ENCODE measurements at places on chromosomes 13 and 19.

- no peak for DNase-seq
These were observed 8.9 kb upstream of the VSTM2B start for GRCh38 chr19:29516821-29517395.

DNA sequence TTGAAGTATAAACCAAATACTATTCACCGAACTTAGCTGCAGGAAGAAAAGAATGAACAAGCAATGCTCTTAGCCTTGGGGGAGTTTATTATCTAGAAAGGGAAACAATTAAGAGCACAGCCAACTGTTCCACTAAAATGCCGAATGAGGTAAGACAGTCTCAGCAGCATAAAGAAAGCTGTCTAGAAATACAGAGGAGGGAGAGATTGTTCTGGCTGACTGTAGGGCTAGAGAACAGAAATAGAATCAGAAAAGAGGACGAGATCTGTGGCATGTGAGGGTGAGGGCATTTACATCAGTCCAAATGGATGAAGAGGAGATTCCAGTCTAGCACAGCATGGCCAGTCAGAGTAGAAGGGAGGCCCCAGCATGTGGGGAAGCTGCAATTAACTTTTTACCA is 56.8 kb upstream of the TNFRSF19 start:
- no peak for DNase-seq

GRCh38 chr13:51222686-51223559 is 725 bp downstream of the FAM124A start:
- no peak for DNase-seq

DNA sequence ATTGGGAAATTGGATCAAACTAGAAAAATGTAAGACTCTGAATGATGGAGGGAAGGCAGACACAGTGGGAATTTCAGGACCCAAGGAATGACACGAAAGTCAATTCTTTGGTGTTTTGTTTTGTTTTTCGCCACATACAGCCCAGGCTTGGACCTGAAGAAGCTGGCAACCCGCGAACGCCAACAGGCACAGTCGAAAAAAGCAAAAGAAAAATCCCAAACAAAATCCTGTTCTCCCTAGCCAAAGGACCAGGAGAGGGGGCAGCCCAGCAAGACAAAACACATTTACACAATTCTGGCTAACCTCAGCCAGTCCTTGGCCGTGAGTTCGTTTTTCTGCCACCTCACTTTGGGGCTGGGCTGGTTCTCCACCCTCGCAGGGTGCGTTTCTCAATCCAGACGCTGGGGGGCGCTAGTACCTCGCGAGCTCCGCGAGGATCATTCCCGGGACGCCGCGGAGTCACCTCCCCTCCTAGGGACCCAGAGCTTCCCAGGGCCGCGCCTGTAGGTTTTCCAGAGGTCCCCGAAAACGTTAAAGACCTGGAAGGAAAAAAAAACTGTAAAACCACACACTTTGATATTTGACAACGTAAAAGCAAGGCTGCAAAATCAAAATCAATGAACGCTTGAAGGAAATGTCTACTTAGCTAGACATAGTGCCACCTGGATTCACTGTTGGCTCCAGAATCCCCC is 34.9 kb upstream of the TPM4 start:
- peak; percentile 75 for DNase-seq

DNA sequence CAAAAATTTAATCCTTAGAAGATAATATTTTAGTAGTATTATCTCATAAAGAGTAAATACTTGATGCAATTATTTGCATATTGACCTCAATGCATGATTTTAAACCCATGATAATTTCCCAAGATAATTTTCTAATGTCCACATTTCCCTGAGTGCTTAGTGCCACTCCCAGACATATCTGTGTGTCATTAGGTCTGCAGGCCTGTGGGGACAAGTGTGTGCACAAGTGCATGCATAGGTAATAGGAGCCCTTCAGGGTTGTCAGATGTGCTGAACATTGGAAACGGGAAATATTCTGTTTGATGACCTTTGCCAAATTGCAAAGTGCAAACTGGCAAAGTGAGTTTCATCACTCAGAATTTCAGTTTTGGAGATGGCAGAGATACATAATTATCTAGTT is 369.9 kb downstream of the KLF5 start:
- no peak for DNase-seq

- no peak for DNase-seq
These were observed 129.8 kb downstream of the DLEU7 start for GRCh38 chr13:50713523-50714248.

DNA sequence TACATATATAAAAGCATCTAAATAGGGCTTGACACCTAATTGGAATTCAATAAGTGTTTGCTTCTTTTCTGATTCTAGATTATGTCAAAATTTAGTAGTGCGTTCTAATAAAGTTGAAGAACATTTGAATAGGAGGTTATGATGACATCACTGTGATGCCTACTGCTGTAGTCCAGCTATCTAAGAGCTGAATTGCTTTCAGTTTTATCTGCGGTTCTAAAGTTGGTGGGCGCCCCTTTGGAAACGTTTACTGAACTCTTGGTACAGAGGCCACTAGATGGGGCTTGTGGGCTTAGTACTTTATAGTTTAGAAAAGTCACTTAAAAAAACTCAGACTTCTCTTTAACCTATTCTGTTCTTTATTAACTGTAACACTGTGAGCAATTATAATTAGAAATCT is 776.9 kb downstream of the GPC5 start:
- no peak for DNase-seq

DNA sequence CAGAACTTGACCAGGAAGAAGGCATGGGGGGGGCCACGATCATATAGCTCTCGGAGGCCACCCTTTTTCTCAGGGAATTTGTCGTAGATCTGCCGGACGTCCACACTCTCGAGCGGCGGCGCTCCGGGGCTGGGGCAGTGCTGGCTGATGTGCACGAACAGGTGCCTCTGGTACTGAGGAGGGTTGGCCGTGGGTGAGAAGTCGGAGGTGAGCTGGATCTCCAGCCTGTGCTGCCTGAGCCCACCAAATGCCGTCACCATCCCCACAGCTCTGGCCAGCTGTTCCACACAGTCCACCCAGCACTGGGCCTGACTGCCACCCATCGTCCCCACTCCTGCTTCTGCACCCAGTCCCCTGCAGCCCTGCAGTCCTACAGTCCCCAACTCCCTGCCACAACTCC is 12.0 kb downstream of the CD37 start:
- no peak for DNase-seq

DNA sequence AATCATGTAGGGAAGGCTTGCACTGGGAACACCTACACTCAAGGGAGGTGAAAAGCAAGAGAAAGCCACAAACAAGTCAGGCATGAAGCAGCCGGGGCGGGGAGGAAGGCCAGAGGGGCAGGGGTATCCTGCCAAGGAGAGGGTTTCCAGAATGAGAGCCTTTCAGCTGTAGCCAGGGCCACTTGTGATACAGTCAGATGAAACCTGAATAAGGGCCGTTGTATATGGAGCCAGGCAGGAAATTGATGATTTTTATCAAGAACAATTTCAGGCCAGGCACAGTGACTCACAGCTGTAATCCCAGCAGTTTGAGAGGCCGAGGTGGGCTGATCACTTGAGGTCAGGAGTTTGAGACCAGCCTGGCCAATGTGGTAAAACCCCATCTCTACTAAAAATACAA is 4.4 kb downstream of the TRPM4 start:
- DNase-seq, result no peak

- no peak for DNase-seq
These were observed 4.1 kb downstream of the MICOS13 start for GRCh38 chr19:5676105-5676771.

DNA sequence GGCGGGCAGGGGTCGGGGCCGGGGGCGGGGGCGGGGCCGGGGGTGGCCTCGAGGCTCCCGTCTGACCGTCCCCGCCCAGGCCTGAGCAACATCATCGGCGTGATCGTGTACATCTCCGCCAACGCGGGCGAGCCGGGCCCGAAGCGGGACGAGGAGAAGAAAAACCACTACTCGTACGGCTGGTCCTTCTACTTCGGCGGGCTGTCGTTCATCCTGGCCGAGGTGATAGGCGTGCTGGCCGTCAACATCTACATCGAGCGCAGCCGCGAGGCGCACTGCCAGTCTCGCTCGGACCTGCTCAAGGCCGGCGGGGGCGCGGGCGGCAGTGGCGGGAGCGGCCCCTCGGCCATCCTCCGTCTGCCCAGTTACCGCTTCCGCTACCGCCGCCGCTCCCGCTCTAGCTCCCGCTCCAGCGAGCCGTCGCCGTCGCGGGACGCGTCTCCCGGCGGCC is 9.4 kb upstream of the CACNG6 start:
- no peak for DNase-seq

- DNase-seq, result no peak
These were observed 4.1 kb upstream of the ZIC5 start for GRCh38 chr13:99975626-99976025.

GRCh38 chr13:31962731-31963370 is 68.7 kb upstream of the FRY start:
- no peak for DNase-seq

DNA sequence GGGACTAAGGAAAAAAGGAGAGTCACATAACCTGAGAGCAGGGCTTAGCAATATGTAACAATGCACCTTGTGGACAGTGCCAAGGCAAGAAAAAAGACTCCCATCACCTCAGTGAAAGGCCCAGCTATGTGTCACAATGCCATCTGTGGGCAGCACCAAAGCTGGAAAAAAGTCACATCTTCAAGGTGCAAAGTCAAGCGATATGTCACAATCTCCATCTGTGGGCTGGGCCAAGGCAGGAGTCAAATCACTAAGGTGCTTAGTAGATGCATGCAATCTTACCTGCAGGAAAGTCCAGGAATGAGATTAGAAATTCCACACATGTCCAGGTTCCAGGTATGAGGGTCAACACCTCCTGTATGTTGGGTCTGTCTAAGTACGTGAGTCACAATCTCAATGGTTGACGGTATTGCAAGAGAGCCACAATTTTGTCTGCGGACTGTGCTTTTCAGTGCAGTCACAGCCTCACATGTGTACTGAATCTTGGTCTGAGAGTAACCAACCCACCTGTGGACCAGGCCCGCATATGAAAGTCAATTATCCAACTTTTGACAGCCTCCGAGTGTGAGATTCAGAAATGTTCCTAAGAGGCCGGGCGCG is 14.8 kb upstream of the ZNF43 start:
- no peak for DNase-seq

DNA sequence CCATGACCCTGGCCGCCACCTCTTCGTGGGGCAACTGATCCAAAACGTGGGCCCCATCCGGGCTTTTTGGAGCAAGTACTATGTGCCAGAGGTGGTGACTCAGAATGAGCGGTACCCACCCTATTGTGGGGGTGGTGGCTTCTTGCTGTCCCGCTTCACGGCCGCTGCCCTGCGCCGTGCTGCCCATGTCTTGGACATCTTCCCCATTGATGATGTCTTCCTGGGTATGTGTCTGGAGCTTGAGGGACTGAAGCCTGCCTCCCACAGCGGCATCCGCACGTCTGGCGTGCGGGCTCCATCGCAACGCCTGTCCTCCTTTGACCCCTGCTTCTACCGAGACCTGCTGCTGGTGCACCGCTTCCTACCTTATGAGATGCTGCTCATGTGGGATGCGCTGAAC is 9.6 kb downstream of the INSL3 start:
- DNase-seq, result no peak

- DNase-seq, result no peak
These were observed 29.0 kb downstream of the ZNF20 start for GRCh38 chr19:12111176-12111575.

GRCh38 chr19:58584498-58585441 is 11.6 kb upstream of the MZF1 start:
- DNase-seq, result no peak

- DNase-seq, result no peak
These were observed 138.4 kb downstream of the STK24 start for GRCh38 chr13:98438246-98439125.

DNA sequence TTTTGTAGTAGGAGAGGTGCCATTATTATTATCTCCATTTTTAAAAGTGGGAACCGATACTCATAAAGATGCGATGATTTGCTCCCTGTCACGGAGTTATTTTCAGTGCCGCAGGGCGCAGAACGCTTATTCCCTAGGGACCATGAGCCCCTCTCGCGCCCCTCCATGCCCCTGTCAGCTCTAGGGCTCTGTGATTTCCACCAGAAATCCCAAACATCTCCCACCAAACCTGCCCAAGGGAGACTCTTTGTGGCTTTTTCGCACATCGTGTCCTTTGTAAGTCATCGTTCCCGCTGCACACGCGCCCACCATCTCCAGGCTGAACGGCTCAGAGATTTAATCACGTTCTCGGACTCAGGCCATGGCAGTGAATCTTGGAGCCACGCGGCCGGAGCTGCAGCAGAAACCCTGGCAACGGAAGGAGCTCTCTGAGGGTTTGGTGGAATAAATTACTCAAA is 105.1 kb downstream of the DNAJC15 start:
- DNase-seq, result no peak

GRCh38 chr13:25276748-25277147 is 10.5 kb downstream of the MTMR6 start:
- DNase-seq, result no peak

DNA sequence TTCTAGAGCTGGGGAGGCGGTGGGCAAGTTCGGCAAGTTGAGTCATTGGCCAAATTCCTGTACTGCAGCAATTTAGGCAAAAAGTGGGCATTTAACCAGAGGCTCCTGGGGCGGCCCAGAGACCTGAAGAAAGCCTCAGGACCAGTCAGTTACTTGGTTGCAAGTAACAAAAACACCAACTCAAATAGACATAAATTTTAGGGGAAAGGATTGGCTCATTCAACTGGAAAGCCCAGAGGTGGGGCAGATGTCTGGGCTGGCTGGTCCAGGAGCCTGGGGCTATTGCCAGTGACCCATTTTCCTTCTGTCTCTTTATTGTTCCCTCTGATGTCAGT is 97.1 kb downstream of the SIPA1L3 start:
- DNase-seq, result no peak

- DNase-seq, result no peak
These were observed 16.5 kb upstream of the GGACT start for GRCh38 chr13:100604918-100605710.

DNA sequence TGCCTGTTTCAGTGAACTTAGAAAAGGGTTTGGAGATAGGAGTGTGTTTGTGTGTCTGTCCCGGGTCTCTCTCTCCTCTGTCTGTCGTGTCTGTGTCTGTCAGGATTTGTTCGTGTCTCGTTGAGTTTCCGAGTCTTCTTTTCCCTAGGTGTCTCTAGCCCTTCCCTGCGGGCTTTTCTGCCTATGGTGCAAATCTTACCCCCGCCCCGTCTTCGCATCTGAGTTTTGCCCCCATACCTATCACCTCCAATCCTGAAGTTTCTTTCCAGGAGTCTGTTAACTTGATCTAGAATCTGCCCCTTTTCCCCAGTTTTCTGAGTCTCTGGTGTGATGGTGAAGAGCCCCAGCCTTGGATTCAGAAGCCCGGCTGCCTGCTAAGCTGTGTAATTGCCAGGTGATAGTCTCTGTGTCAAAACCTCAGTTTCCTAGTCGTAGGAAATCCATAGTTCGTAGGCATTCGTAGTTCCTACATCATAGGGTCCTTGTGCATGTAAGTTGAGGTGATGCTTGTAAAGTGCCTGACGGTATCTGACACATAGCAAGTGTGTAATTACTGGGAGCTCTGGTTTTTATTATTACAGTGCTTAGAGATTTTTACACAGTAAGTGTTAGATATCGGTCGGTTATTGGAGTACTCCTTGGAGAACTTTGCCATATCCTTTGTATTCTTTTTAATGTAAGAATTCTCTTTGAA is 782 bp downstream of the EPN1 start:
- DNase-seq, result no peak

GRCh38 chr19:47305309-47305751 is 4.3 kb upstream of the C5AR1 start:
- peak; percentile 53 for DNase-seq

Data from activated CD4-positive, alpha-beta T cell treated with anti-CD3 and anti-CD28 coated beads, Interleukin-2, amount 50 U/mL, for 4 hours (primary cell).